ENCODE measurements at places on chromosomes 4 and X.

GRCh38 chr4:34664051-34664450, 1580.3 kb downstream of the ARAP2 start:
- DNase-seq, result no peak

DNA sequence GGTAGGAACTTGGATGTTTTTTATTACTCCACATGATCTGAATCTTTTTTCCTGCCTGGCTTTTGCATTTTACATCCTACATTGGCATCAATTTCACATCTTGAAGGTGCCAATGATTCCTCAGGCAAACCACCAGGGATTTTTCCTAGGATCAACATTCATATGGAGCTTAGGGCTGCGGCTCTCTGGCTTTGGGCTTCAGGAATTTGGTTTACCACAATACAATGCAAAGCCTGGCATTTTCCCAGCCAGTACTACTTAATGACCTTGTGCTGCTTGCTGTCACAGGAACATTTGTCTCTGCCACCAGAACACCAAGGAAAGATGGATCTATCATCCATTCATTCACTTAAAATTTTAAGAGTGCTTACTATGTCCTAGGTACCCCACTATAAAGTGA, 180.7 kb downstream of the PDGFC start:
- peak; percentile 59 for DNase-seq

DNA sequence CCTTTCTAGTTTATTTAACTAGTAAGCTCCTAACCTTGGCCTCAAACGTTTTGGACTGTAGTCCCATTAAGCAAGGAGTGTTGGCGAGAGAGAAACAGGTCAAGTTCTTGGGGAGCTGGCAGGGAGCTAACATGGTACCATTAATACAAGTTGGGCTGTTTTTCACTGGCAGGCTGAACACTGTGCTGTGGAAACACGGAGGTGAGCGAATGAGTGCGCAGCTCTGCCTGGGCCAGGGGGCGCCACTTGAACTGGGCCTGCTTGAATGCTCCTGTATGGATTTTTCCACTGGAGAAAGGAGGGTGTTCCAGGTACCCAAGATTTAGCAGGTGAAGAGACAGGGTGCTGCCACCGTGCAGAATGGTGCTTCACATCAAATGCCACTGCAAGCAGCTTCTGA, 7.4 kb upstream of the SMS start:
- no peak for DNase-seq

GRCh38 chr4:85210353-85210752, 243.9 kb upstream of the WDFY3 start:
- peak; percentile 50 for DNase-seq

- DNase-seq, result peak; percentile 76
Measured at GRCh38 chr4:83782591-83782990, 246.7 kb downstream of the GPAT3 start.

DNA sequence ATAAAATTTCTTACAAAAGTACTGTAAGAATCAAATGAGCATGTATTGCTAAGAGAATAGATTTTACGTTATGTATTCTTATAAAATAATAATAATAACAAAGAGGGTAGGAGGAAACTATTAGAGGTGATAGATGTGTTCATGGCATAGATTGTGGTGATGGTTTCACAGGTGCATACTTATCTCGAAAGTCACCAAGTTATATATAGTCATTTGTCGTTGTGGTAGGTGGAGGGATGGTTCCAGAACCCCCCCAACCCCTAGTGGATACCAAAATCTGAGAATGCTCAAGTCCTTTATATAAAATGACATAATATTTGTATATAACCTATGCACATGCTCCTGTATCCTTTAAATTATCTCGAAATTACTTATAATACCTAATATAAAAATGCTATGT, 36.7 kb upstream of the H2AZ1 start:
- no peak for DNase-seq

DNA sequence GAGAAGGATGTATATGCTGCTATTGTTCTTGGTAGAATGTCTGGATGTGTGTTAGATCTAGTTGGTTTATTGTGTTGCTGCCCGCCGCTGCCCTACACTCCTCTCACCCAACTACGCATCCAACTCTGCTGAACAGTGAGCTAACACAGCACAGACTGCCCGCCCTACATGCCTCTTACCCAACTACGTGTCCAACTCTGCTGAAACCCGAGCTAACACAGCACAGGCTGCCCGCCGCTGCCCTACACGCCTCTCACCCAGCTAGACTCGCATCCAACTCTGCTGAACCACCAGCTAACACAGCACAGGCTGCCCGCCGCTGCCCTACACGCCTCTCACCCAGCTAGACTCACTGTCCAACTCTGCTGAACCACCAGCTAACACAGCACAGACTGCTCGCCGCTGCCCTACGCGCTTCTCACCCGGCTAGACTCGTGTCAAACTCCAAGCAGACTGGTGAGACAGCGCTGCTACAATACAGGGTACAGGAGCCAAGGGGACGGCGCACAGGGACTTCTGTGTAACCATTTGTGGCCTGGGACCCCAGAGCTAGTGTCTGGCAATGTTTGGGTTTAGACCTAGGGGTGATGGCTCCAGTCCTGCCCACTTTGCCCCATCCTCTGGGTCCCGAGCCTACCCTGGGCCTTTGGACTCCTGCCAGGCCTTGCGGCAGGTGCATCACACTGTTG, 11.6 kb upstream of the CTBP1 start:
- DNase-seq, result no peak

DNA sequence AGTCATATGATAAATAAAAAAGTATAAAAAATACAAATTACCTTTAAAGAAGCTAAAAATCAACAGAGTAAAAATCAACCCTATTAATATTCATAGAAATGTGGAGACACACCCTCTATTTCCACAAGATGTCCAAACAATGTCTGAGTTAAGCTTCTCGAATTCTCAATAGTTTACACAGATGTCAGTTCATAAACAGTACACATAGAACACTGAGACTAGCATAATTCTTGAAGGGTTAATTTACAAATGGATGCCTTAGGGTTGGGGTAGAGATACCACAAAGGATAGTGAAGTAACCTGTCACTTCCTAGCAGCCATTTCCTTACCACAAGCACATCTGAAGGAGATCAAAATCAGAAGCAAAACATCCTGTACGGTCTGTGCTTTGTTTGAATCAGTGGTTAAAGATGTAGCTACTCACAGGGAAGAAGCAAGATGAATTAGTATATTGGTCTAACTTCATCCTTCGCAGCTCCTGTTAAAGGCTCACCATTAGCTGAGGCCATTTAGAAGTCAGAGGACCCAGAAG, 2393.9 kb downstream of the ARAP2 start:
- DNase-seq, result no peak

GRCh38 chrX:105191878-105192277, 28.6 kb downstream of the TEX13A start:
- DNase-seq, result peak; percentile 1

- DNase-seq, result peak; percentile 7
Measured at GRCh38 chr4:95761871-95762270, 78.0 kb upstream of the PDHA2 start.

GRCh38 chr4:37561803-37562207, 124.4 kb downstream of the RELL1 start:
- DNase-seq, result peak; percentile 85

Measured in NCI-H226 (cell line).